ENCODE measurements at places on chromosomes 1 and 21.

DNA sequence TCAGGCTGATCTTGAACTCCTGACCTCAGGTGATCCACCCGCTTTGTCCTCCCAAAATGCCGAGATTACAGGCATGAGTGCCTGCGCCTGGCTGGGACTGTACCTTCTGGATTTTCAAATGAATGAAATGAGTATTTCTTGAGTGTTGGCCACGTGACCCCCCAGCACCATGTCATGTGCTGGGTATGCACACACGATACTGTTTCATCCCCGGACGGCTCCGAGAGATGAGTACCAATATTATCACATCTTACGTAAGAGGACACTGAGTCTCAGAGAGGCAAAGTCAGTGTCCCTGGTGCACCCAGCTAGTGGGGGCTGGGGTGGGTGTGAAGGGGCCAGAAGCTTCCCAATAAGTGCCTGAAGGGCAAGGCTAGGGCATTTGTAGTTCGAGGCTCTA lies 780 bp upstream of the CROCC start:
- no peak for DNase-seq

GRCh38 chr1:115251856-115252255 lies 86.2 kb downstream of the NGF start:
- DNase-seq: no peak

- no peak for DNase-seq
Observed at GRCh38 chr1:7375781-7376660, 395.1 kb upstream of the VAMP3 start.

DNA sequence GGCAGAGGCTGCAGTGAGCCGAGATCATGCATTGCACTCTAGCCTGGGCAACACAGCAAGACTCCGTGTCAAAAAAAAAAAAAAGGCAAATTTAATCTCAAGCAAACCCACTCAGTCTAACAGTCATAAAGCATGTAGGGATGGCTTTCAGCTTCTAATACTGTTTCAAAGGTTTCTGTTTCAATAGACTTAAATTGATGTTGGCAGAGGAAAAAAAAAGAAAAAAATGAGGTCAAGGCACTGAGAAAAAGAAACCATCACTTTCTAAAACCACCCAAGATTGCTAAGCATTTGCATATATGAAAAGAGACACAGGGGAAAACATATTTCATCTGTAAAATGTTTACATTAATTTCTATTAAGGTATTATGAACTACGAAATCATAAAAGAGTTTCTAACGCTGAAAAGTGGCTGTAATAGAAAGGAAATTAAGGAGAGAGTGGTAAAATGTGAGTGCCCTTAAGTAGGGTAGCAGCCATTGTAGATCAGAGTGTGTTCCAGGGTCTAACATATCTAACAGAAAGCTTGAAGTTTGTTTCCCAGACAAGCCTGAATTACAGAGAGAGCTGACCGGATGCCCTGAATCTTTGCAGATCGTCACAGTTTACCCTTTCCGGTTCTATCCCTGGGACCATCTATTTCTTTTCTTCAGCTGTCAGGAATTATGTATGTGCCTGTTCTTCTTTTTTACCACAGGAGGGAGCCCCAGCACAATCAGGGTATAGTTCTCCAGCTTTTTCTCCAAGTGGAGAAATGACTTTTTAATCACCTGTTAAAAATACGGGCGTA lies 70.0 kb downstream of the PLD5 start:
- no peak for DNase-seq

DNA sequence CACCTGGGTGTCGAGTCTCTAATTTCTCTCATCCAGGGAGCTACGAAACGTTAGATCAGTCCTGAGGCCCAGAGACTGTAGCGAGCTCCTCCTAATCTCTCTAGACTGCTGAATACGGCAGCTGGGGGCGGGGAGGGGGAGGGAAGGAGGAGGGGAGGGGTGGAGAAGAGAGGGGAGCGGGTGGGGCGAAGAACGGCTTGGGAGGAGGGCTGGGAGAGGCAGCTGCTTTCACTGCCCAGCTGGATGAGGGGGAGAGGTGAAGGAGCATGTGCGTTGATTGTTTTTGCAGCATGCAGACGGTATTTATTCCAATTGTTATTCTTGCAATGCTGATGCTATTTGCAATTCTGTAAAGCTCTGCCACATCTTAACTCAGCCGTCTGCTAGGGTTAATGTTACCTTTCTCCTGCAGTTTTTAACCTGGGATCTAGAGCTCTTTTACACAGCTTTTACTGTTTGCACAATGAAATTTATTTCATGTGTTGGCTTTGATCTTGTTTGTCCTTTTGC lies 790 bp downstream of the DNAJC6 start:
- DNase-seq: no peak

- no peak for DNase-seq
Observed at GRCh38 chr1:10541286-10541685, 66.5 kb downstream of the PEX14 start.

GRCh38 chr1:96075704-96076455 lies 645.7 kb upstream of the PTBP2 start:
- no peak for DNase-seq

DNA sequence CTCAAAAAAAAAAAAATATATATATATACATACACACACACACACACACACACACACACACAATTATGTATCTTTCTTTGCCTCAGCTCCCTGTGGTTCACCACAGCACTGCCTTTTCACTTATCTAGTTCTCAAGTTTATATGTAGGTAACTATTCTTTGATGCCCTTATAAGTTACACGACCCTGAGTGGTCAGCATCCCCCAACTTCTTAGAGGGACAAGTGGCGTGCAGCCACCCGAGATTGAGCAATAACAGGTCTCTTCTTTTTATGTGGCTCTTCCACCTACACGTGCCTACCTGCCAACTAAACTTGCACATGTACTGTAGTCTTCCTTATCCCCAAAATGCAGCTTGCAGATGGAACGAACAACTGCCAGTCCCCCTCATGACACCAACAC lies 120.8 kb downstream of the GABPA start:
- no peak for DNase-seq
